ENCODE measurements at places on chromosomes 6 and 20.

- DNase-seq, result peak; percentile 95
These were observed 113.5 kb upstream of the PHACTR1 start for GRCh38 chr6:12602951-12603672.

- no peak for DNase-seq
These were observed 59.2 kb downstream of the ANKRD6 start for GRCh38 chr6:89492025-89492640.

DNA sequence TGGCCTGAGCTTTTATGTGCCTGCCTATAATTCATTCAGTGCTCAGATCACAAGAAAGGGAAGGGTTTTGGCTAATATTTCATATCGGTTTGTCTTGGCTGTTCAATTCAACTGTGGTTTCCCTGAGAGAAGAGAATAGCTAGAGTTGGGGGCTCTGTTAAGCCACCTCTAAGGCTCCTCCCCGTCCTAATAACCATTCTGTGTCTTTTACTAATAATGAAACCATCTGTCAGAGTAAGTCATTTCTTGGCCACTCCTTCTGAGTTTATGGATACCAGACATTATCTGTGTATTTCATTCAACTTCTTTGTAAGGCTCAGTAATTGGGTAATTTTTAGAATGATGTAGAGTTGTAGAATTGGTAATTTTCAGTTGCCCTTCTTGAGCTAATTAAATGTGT lies 5.2 kb downstream of the STX11 start:
- DNase-seq, result no peak

- peak; percentile 82 for DNase-seq
These were observed 8.9 kb upstream of the AHI1 start for GRCh38 chr6:135506270-135506997.

DNA sequence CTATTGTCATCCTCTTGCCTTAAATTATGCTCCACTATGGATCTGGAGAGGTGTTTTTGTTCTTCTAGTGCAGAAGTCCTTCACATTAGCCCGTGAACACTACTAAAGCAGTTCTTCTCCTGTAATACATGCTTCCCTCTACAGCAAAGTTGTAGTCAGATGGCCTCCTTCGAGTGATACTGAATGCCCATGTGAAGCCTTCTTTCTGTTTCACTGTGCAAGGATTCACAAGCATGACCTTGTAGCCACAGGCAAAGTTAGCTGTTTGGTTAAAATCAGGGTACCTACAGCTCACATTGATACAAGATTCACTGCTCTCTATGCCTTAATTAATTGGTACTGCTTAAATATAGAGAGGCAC lies 47.6 kb downstream of the ARHGAP18 start:
- DNase-seq, result no peak

DNA sequence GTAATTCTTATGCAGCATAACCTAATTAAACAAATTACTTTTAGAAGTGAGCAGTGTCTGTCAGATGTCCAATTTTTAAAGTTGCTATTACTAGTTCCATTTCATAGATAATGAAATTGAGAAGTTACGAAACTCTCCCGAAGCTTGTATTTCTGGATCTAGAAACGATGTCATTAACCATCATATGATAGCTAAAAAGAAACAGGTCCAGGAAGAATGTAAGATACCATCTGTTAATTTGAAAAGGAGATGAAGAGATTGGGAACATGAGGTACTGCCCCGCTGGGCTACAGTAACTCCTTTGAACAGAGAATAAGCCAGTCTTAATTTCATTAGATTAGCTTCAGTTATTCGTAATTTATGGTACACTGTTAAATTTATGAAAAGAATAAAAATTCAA lies 47.5 kb upstream of the TMX4 start:
- DNase-seq, result no peak

DNA sequence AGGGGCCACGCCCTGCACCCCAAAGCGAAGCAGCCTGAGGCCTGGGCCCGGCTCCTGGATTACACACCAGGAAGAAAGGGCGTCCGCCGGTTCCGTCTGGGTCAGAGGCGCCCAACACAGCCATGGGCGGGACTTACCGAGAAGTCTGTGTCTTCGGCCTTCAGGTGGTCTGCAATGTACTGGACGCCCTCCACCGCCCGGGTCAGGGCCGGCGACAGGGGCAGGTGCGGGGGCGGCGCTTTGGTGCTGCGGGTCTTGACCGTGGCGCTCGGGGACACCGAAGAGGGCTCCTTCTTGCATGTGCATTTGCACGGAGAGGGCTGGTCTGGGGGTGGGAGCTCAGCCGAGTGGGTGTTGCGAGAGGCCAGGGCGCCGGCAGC lies 11.6 kb downstream of the CHRNA4 start:
- DNase-seq, result no peak

GRCh38 chr6:111990214-111990613 lies 63.7 kb upstream of the CCN6 start:
- DNase-seq, result no peak

DNA sequence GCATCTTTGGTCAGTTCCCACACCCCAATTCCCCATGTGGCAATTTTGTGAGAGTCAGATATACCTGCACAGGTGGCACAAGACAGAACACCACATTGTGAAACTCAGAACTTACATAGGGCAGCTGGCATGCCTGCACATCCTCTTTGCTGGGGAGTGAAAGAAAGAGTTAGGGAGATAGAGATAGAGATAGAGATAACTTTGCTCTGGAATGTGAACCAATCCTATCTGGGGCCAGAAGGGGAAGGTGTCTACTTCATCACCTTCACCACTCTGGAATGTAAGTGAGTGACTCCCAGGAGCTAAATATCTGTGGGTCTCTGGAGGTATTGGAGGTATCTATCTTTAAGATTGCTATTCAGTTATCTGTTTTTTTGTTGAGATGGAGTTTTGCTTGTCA lies 289.2 kb downstream of the OGFRL1 start:
- no peak for DNase-seq

DNA sequence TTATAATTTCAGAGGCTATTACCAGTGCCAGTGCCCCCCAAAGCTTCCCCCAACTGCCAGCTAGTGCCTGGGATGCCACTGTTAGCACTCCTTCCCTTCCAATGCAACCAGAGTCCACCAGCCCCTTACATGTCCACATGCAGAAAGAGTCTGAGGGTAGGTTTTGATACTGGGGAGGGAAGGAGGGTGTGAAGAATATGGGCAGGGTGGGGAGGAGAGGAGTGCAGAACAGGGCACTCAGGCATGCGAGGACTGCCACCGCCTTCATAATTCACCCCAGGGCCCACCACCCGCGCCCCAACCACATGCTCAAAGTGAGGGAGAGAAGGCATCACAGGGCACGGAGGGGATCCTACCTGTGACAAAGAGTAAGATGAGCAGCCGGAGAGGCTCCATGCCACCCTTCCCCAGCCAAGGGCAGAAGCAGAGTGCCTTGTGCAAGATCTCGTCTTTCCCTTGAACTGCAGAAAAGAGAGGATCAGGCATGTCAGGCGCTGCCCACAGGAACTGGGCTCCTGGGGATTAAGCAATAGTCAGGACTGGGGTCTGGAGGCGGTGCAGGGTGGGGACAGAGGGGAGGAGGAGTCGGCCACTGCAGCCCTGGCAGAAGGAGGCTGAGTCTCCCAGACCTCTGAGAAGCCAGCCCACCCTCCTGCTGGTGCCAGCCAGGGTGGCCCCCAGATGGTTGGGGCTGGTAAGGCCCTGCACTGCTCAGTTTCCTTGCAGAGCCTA lies at the start of gene TREM2:
Gene TREM2, minus strand, starts transcription at position 430 of the 732 bp plus-strand sequence. Its CDS starts 34 bp downstream, at position 396.
- DNase-seq, result no peak

GRCh38 chr6:15630202-15630601 lies 32.6 kb downstream of the DTNBP1 start:
- DNase-seq, result peak; percentile 18

DNA sequence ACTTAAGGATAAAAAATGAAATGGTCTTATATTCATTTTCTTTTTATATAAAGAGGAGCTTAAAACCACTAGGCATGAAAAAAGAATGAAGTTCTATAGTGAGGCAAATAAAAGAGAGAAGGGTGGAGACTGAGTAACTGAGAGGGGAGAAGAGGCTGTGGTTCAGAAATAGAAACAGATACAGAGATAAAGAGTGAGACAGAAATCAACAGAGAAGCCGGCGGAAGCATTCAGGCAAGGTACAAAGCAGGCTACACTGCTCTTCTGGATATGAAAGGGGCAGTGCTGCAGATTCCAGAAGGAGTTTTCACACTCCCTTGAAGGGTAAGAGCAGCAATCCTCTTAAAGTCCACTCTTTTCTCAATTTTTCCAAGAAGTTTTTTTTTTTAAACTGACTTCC lies 29.9 kb downstream of the NFATC2 start:
- DNase-seq, result no peak

DNA sequence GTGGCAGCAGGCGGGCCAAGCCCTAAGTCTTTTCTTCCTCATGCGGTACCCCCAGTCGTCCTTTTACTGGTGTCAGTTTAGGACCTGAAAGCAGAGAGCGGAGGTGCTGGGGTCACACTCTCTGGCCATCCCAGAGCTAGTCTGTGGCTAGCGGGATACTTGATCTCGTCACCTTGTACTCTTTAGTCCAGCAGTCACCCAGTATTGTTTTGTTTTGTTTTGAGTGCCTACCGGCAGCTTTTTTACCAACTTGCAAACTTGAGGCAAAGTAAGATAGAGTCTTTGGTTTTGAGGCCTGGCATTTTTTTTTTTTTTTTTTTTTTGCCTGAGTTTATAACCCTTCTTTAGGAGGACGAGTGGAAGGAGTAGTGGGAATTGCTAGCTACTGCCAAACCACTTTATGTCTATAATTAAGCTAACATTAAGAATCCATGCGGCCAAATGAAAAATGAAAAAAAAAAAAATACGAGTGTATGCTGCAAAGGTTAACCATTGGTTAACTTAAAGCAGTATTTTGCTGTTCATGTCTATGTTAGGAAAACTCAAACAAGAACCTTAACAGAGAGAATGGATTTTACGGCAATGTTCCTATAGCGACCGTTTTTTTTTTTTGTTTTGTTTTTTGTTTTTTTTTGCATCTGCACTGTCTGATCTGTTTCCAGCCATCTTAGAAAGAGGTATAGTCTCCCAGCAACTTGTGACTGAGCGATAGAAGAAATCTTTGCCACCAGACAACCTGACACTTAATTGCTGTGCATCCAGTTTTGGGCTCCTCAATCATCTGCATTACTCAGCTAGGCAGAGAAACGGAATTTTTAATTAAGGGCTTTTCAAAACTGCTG lies 56.9 kb downstream of the FAM217A start:
- peak; percentile 21 for DNase-seq

GRCh38 chr20:10467681-10468339 lies 32.7 kb downstream of the SLX4IP start:
- DNase-seq, result peak; percentile 36

GRCh38 chr6:85362652-85363310 lies 87.1 kb upstream of the NT5E start:
- DNase-seq, result peak; percentile 81

GRCh38 chr6:129055796-129056195 lies 172.9 kb downstream of the LAMA2 start:
- DNase-seq, result peak; percentile 16

DNA sequence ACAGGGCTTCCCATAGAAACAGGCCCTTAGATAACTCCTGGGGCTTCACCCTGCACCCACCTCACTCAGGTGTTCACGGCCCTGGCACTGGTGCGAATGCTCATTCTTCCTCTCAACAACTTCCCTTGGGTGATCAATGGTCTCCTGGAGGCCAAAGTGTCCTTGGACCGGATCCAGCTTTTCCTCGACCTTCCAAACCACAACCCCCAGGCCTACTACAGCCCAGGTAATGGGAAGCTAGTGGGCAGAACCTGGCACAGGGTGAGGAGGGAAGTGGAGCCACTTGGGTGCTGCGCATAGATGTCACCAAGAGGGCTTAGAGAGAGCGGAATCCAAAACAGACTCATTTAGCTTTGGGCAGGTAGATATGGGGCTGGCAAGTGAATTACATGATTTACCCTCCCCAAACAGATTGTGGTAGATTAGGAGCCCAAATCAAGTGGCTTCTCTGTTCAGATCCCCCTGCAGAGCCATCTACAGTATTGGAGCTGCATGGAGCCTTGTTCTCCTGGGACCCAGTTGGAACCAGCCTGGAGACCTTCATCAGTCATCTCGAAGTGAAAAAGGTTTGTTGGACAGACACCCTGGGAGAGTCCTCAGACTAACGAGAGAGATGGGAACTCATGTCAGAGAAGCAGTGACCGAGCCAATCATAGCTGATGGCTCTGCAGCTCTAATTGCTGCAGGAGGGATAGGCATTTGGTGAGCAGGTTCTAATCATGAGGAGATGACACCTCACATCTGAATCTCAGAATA lies 8.5 kb downstream of the ABCC10 start:
- DNase-seq, result peak; percentile 4

GRCh38 chr6:158560836-158561320 lies 987 bp downstream of the TMEM181 start:
- peak; percentile 22 for DNase-seq
